ENCODE measurements at places on chromosomes 1 and 21.

GRCh38 chr1:246066573-246066972 lies 440.5 kb downstream of the SMYD3 start:
- no peak for DNase-seq

DNA sequence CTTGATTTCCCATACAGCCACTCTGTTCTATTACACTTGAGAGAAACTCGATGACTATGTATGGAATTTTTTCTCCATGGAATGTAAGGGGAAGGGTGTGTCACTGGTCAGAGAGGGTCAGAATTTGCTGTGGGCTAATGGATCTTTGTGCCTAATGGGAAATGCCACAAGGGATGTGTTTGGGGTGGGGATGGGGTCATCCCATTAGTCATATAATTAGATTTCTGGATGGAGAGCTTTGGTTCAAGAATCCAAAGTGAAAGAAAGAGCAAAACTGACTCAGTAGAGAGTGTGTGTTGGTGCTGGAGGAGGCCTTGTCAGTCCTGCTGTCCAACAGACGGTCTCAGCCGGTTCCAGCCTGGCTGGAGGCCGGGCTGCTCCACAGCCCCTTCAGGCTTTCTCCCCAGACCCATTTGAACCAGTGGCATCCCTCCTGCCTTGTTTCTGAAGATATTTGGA lies 86.4 kb downstream of the LAMC2 start:
- DNase-seq = no peak

DNA sequence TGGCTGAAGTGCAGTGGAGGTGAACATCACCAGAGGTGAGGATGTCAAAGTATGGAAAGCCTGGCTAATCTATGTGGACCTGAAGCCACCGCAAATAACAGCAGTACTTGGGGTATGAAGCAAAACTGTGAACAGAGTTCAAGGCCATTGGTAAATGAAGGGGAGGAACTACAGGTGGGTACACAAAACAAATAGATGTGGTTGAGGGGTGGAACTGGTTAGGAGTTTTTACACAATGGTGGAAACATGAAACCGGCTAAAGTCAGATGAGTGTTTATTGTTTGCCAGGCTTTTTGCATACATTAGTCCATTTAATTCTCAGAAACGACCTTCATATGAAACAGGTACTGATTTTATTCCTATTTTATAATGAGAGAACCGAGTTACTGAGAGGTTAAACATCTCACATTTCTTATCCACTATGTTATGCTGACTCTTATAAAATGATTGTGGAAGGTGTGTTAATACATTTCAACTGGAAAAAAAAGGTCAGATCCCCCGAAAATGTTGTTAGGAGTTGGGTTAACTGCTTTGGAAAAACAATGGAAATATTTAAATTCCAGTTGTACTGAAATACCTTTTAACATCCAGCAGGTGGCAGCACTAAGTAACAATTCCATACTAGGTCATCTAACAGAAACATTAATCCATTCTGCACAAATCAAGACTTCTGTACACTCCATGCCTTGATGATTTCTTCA lies 44.3 kb upstream of the GTF2B start:
- DNase-seq = no peak

GRCh38 chr1:197917805-197918651 lies 856 bp downstream of the LHX9 start:
- DNase-seq = no peak

DNA sequence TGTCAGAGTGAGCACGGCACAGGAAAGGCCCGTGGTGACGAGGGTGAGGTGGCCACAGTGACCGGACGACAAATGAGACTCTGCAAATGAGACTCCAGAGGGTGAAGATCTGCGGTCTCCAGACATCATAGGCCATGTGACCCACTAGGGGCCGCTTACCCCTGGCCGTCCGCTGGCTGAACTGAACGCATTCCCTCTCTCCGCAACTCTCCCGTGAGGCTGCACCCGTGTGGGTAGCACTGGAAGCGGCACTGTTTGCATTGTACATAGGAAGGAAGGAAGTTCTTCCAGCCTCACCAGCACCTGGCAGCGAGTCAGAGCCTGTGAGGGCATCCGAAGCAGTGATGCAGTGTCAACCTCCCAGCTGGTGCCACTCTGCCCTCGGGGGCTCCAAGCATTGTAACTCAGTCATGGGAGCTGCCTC lies 23.6 kb upstream of the SPSB1 start:
- DNase-seq = no peak

GRCh38 chr1:54051933-54052430 lies 1.0 kb downstream of the TMEM59 start:
- DNase-seq = no peak

DNA sequence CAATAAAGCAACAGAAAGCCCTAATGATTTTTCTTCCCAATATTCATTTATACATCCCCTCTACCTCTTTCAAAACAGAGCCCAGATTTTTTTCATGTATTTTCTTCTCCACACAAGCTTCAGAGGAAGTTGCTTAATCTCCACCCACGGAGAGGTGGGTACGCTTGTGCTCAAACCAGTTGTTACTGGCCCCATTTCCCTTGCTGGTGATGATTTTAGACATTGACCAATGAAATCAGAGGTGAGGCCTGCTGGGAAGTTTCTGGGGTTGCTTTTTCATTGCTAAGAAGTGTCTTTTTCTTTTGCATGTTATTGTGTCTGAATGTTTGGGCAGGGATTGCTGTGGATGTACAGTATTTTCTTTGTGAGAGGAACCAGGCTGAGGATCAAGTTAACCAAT lies 448.1 kb upstream of the B3GALT2 start:
- DNase-seq = no peak

DNA sequence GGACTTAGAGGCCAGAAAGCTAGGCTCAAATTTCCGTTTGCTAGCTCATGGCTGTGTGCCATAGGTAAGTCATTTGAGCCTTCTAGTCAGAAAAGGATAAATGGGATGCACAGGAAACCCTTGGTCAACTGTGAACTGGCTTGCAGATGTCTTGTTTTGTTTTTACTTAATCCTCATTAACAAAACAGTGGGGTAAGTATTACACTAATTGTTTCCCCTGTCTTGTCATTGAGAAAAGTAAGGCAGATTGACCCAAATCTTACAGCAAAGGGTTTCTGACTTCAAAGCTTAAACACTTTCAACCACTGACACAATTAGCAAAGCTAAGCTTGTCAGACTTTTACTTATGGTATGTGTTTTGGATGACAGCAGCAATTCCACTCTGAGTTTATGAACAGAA lies 291.3 kb downstream of the NTNG1 start:
- no peak for DNase-seq

- no peak for DNase-seq
Observed at GRCh38 chr1:8780405-8780804, 37.0 kb downstream of the RERE start.

GRCh38 chr1:206010060-206010459 lies 6.9 kb upstream of the RAB7B start:
- no peak for DNase-seq

GRCh38 chr1:22289307-22289995 lies 146.6 kb upstream of the WNT4 start:
- no peak for DNase-seq

DNA sequence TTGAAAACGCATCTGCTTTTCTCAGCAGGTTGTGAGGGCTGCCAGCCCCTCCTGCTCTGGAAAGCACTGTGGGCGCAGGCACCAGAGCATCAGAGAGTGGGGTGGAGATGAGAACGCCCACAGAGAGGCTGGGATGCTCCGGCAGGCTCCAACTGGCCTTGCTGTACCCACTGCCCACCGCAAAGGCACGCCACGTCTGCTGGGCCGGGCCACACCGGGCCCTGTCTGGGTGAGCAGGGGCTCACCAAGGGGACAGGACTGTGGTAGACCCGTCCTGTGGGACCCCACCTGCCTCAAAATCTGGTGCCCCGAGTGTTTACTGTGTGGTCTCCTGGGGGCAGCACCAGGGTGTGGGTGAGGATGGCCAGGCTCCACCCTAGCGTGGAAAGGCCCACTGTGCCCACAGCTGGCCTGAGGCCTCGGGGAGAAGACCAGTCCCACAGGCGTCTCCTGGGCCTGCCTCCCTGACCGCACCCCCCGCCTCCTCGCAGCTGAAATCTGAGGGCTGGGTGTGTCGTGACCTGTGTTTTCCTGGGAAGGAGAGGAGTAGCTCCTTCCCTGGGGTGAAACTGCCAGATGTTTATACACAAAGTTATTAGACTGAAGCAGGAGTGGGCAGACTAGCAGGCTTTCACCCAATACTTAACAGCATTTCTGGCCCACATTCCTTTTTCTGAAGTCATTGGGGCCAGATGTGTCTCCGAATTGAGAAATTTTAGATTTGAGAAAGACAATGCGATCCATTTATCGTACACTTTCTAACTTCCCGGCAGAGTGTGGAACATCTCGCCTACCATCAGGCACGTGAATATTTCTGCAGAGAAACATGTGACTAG lies 53.8 kb downstream of the STUM start:
- no peak for DNase-seq

DNA sequence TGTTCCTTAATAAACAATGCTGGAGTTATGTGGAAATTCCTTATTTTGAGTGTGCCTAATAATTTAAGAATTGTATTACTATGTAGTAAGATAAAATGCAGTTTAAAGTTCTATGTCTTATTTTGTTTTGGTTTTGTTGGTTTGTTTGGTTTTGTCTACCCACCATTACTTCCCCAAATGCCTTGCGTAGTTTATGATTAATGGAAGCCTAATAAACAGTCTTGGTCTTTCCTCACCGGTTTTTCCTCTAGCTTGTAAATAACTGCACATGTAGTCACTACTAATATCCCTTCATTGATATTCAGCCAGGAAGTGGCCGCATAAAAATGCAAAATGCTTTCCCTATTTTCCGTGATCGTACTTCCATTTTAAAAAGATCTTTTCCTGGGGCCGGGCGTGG lies 2.9 kb downstream of the SDCCAG8 start:
- no peak for DNase-seq

DNA sequence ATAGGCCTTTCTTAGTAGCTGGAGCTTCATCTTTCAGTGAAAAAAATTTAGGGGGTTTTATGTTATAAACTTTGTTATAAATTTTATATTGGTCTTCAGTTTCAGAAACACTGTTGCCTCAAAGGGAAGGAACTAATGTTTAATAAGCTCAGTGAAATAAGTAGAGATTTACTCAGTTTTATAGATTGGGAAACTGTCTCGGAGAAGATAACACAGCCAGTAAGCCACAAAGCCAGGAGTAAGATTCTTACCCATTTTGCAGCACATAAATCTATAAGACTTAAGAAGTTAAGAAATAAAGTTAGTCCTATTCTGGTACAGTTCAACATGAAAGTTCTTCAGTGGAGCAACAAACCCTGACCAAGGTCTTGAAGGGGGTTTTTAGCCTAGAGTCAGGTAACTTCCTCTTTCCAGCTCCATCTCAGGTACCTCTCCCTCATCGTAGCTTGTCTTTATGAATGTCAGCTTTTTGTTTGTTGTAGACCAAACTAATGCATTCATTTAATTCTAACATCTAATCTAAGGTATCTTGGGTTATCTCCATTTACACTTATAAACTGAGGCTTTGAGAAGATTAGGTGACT lies 3.3 kb downstream of the KPNA6 start:
- no peak for DNase-seq

DNA sequence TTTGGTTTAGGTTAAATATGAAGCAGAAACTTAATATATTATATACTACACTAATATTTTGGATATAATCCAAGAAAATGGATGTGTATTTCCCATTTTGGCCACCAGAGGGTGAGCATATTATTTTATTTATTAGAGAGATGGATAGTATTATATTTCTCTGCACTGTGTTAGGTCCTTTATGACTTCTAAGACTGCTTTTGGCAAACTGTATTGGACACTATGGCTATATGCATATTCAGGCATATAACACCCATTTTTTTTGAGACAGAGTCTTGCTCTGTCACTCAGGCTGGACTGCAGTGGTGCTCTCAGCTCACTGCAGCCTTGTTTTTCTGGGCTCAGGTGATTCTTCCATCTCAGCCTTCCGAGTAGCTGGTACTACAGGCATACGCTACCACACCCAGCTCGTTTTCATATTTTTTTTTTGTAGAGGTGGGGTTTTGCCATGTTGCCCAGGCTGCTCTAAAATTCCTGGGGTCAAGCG lies 17.8 kb upstream of the PGM1 start:
- DNase-seq = no peak

DNA sequence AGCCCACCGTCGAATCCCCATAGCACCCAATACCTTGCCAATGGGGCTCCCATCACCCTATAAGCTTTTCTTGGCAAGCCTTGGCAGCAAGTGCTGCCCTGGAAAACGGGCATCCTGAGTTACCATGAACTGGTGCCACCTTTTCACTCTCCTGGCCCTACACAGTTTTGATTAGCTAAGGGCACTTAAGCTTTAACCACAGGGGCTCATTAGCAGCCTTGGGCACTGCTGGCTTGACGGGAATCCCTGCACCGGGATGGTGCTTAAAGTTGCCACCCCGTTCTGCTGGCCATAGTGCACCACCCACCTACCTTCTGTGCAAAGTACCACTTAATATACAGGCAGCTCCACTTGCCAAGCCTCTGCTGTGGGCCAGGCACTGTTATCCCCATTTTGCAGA lies 13.7 kb downstream of the PARS2 start:
- DNase-seq = no peak

GRCh38 chr21:45364468-45365185 lies 40.3 kb upstream of the COL18A1 start:
- DNase-seq = no peak

DNA sequence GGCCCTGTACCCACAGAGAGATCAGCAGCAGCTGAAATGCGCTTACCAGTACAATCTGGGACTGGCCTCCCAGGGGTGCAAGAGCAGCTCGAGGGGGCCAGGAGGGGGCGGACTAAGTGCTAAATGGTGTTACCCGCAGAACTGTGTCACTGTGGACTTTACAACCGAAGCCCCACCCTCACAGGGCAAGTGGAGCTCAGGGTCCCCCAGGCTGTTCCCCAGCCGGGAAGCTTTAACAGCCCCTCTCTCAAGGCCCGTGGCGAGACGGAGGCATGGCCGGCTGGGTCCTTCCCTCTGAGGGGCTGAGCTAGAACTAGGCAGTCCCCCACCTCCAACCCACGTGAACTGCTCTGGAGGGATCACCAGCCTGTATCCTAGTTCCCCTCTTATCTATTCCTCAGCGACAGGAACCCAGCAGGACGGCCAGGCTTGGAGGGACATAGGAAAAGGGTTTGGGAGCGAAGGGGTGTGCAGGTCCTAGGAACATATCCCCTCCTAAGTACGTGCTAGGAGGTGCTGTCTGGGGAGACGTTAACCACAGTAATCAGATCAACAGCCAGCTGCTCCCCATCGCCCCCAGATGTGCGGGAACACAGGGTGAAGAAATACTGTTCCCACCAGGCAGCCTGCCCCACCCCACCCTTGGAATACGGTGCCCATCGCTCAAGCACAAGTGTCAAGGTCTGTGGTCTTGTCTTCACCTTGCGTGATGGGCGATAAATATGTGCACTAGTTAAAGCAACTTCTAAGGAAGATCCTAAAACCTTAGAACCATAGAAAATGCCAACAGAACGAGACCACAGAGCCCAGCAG lies 24.4 kb downstream of the ZBTB17 start:
- DNase-seq = no peak

DNA sequence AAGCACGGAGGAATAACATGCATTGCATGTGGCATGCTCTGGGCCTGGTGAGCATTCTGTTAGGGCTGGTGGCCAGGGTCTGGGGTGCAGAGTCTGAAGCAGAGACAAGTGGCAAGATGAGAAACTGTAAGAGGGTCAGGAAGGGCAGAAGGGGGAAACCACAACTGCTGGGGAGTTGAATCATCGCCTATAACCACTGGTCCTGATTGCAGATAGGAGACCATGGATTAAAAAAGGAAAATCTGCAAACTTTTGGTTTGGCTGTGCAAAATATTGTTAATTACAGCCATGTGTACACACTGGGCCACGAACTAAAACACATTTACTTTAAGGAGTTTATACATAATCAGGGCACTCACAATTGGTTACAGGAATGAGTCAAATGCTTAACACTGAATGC lies 76.6 kb downstream of the TGFBR3 start:
- no peak for DNase-seq

- DNase-seq = no peak
Observed at GRCh38 chr1:229199261-229200243, 71.4 kb upstream of the RAB4A start.

GRCh38 chr1:114428083-114428754 lies 82.8 kb downstream of the TRIM33 start:
- DNase-seq = no peak
